ENCODE measurements at places on chromosomes 11 and 22. TPM values are rescaled to one million over a fixed set of nuclear protein-coding genes. Genes with fewer than 3 reads are reported as not detected.

NRIP3 gene
- 0.22 TPM for total RNA-seq

KRTAP5-10 gene
- not detected for total RNA-seq

KCNQ1 gene
- total RNA-seq = 3.1 TPM

MPEG1 gene
- 5.3 TPM for total RNA-seq

OR52E8 gene
- total RNA-seq = not detected

C22orf23 gene
- total RNA-seq = 0.20 TPM

UPK2 gene
- total RNA-seq = not detected

HBD gene
- 6.2 TPM for total RNA-seq

LUZP2 gene
- total RNA-seq = not detected

TNNI2 gene
- total RNA-seq = 985 TPM

FAM227A gene
- 0.18 TPM for total RNA-seq

IL17REL gene
- total RNA-seq = not detected

KRTAP5-1 gene
- total RNA-seq = not detected

SLC25A18 gene
- 10.4 TPM for total RNA-seq

DCHS1 gene
- total RNA-seq = 3.2 TPM

SLC22A8 gene
- total RNA-seq = not detected

OR5P2 gene
- not detected for total RNA-seq

Data from psoas muscle (tissue), 8 donors.